ENCODE measurements at places on chromosomes 1 and 21.

GRCh38 chr1:26287033-26287711 is 7.3 kb downstream of the SH3BGRL3 start:
- DNase-seq = no peak

DNA sequence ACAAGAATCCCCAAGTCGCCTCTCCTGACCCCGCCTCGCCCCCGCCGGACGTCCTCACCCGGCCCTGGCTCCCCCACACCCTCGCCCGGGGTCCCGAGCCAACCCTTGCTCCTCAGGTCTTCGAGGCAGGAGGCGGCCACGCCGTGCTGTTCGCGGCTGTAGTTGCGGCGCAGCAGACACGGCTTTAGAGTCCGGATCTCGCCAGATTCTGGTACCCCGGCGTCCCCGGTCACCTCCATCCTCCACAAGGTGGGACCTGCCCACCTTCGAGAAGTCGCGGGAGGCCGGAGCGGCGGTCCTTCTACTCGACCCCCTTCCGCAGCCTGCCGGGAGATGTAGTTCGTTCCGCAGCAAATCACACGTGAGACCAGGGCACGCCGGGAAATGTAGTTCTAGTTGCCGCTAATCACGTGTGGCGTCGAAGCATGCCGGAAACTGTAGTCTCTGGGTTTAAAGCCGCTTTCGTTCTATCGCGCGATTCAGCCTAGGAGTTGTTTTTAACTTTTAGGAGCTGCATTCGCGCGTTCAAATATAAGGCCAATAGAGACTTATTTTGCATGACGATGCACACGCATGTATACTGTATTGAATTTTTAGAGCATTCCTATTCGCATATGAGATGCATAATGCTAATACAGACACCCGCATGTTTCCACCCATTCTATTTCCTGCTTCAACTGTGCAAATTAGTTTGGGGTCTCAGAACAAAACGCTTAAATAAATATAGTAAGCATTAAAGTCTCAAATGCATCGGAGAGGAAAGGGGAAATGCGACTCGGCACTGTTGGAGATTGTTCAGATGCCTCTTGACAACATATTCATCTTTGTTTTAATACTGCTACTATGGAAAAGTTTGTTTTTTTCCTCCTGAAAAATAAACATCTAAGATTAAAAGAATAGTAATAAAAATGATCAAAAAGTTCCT is at the start of gene DFFA:
DFFA (minus strand) TSS at position 310 of the 925 bp plus-strand sequence; CDS start at position 239, 71 bp downstream.
- DNase-seq = peak; percentile 95

- no peak for DNase-seq
Observed at GRCh38 chr1:234725177-234726132, 115.5 kb upstream of the IRF2BP2 start.

- no peak for DNase-seq
Observed at GRCh38 chr1:85142753-85143152, 58.1 kb downstream of the SYDE2 start.

DNA sequence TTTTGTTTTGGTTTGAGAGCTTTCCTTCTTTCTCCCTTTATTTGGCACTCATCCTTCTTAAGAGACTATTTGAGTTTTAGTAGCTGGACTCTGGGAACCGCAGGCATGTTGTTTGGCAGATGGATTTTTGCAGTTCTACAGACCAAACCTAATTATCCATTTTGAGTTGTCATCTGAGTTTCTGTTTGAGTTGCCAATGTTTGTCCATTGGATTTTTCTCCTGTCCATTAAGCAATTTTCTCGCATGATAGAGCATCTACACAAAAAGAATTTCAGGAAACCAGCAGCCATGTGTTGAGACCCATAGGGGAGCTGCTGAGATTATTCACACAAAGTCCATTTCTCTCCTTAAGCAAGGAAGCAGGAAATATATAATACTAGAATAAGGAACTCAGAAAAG is 17.2 kb upstream of the CXADR start:
- DNase-seq = no peak

DNA sequence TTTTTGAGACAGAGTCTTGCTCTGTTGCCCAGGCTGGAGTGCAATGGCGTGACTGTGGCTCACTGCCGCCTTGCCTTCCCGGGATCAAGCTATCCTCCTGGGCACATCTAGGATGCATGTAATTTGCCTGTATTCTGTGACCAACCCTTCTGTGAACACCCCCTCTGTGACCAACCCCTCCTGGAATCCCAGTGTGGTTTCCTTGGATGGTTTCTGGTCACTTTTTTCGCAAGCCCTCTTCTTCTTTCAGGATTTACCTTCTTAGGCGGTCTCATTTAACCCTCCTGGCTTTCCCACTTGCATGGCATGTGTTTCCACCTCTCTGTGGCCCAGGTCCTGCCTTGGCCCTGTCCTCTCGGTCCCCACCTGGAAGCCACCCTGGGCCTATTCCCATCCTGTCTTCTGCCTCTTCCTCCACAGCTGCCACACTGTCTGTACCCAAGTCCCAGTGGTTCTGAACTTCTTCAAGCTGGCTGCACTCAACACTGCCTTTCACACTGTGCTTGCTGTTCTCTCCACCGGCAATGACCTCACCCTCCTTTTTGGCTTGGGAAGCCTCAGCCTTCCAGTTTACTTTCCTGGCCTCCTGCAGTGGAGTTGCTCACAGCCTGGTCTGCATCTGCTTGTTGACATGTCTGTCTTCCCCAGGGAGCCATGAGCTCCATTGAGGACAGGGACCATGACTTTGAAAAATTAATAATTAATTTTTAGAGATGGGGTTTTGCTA is 57.0 kb downstream of the DISC1 start:
- no peak for DNase-seq
